ENCODE measurements at places on chromosomes 13 and 19. TPM values are rescaled to one million over a fixed set of nuclear protein-coding genes. Genes with fewer than 3 reads are reported as not detected.

CAMSAP3 gene
- 7.0 TPM for polyA plus RNA-seq

ZNF382 gene
- 3.2 TPM for polyA plus RNA-seq

STOML3 gene
- not detected for polyA plus RNA-seq

DNA sequence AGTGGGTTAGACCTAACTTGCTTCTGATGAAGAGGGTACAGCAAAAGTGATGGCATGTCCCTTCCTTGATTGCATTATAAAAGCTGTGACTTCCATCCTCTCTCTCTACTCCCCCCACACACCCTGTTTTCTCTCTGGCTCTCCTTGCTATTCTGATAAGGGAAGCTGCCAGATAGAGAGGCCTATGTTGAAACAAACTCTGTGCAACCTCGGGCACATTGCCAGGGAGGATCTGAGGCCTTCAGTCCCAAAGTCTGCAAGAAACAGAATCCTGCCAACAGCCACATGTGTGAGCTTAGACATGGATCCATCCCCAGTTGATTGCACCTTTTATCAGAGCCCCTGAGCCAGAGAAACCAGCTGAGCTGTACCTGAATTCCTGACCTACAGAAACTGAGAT is 44.8 kb upstream of the ARGLU1 start:
- H3K4me1 ChIP-seq: no peaks in the 10 kb centered on the region
- no peak overlapping the region for H3K4me3 ChIP-seq
- H3K27ac ChIP-seq: no peak overlapping the region
- peak; percentile 92 for DNase-seq
- H3K27me3 ChIP-seq: no peaks in the 10 kb centered on the region

DNA sequence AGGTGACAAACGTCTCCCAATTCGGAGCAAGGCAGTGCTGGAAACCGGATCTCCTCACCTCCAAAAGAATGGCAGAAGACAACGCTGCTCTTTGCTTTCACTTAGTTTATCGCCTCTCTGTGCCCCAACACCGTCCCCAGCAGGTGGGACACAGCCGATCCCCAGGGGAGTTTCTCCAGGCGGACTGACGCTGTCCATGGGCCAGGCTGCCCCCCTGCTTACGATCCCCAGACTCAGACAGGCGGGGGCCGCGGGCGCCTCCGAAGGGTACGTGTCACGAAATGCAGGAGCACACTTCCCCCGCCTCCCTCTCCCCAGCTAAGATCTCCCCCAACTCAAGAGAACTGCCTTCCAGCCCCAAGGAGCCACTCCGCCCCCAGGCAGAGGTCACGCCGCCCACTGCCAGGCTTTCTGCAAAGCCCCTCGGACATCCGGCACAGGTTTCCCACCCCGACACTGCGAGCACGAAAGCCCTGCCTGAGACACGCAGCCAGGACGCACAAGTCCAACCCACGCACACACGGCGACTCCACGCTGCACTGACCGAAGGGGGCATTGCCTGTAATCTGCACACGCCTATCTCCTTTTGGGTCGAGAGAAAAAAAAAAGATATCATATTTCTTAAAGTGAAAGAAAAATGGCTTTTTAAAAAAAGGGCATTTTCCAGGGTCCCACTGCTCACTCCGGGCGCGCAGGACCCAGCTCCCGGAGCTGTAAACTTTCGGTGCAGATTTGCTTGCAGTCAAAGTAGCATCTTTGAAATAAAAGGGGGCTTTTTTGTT is 2.0 kb downstream of the SPRY2 start:
- DNase-seq: peak; percentile 85
- H3K27me3 ChIP-seq: no peaks in the 10 kb centered on the region
- peaks cover 11% of the 10 kb centered on the region for H3K36me3 ChIP-seq
- peak overlapping the region; percentile 74 for H3K4me3 ChIP-seq

- H3K4me3 ChIP-seq: no peak overlapping the region
- peaks cover 32% of the 10 kb centered on the region for H3K4me1 ChIP-seq
- DNase-seq: no peak
- no peak overlapping the region for H3K27ac ChIP-seq
- no peaks in the 10 kb centered on the region for H3K36me3 ChIP-seq
Observed at GRCh38 chr13:110399801-110400200, 92.7 kb downstream of the COL4A2 start.

DNA sequence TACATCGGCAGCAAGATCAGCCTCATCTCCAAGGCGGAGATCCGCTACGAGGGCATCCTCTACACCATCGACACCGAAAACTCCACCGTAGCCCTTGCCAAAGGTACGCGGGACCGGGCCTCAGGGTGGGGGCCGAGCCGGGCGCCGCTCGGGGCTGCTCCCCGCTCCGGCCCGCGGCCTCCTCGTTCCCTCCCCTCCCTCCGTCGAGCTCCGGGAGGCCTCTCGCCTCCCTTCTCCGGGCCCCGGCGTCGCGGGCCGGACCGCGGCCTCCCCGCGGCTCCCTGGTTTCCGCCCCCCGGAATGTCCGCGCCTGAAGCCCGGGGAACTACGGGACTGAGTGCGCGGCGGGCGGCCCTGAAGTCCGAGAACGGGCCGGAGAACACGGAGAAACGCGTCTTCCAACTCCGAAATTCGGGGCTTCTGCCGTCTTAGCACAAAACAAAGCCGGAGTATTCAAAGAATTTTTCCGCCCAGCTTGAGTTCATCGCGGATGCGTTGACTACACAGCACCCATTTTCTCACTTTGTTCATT is 423 bp downstream of the LSM14A start:
- H3K27me3 ChIP-seq: no peaks in the 10 kb centered on the region
- H3K36me3 ChIP-seq: no peaks in the 10 kb centered on the region
- peak overlapping the region; percentile 92 for H3K4me3 ChIP-seq
- H3K27ac ChIP-seq: peak overlapping the region; percentile 99

DNA sequence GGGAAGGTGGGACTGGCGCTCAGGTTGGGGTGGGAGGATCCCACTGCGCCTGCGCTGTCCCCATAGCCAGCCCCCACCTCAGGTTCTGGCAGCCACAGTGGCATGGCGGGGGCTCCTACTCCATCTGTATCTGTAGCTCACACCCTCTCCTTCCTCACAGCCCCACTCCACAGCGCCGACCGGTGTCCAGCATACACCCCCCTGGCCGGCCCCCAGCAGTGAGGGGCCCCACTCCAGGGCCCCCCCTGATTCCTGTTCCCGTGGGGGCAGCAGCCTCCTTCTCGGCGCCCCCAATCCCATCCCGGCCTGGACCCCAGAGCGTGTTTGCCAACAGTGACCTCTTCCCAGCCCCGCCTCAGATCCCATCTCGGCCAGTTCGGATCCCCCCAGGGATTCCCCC is 6.0 kb downstream of the TMED1 start:
- DNase-seq: no peak
- no peaks in the 10 kb centered on the region for H3K36me3 ChIP-seq
- no peak overlapping the region for H3K4me3 ChIP-seq
- H3K4me1 ChIP-seq: peaks cover 3% of the 10 kb centered on the region
